ENCODE measurements at places on chromosomes 6 and 20.

GRCh38 chr6:119978274-119978889 lies 628.8 kb upstream of the MAN1A1 start:
- no peak for DNase-seq

DNA sequence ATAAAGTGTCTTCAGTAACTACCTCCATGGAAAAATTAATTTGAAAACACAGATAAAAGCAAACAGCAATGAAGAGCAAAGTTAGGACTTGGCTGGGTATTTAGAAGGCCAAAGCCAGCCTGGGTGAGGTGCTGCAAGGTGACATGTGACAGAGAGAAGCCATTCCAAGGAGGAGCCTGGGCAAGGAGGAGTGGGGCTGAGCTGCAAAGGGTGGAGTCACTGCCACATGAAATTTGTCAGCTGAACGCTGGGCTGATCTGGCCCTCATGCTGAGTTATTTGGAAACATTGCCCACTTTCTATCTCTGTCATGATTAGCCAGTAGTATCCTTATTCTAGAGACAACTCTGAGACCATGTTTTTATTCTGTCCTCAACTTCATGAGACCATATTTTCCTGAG lies 76.3 kb downstream of the PERP start:
- no peak for DNase-seq

GRCh38 chr6:36132246-36132895 lies 2.1 kb downstream of the MAPK13 start:
- DNase-seq, result no peak

DNA sequence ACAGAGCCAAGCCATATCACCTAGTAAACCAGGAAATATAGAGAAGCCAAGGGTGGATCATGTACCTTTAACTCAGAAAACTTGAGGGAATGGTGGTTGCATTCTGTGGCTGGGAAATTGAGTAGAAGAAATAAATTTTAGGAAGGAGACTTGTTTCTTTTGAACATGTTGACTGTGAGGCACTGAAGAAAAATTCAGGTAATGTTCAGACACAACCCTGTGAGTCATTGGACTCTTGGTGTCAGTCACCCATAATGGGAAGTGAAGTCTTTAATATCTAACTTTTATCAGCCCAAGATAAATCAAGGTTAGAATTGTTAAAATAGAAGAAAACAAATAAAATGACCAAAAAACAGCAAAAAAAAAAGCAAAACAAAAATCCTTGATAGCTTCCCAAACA lies 98.8 kb upstream of the GRIK2 start:
- DNase-seq, result no peak

DNA sequence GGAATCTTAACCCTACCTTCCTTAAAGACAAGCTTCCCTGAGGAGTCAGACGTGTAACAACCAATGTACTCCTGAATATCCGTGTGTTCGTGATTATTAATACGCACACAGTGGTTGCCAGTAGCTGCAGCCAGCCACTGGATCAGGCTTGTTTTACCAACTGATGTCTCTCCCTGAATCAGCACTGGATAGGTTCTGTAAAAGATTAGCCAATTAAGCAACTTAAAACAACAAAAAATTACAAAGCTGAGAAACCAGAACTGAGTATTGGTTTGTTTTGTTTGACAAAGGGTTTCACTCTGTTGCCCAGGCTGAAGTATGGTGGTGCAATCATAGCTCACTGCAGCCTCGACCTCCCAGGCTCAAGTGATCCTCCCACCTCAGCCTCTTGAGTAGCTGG lies 69.3 kb downstream of the MDN1 start:
- DNase-seq, result no peak

DNA sequence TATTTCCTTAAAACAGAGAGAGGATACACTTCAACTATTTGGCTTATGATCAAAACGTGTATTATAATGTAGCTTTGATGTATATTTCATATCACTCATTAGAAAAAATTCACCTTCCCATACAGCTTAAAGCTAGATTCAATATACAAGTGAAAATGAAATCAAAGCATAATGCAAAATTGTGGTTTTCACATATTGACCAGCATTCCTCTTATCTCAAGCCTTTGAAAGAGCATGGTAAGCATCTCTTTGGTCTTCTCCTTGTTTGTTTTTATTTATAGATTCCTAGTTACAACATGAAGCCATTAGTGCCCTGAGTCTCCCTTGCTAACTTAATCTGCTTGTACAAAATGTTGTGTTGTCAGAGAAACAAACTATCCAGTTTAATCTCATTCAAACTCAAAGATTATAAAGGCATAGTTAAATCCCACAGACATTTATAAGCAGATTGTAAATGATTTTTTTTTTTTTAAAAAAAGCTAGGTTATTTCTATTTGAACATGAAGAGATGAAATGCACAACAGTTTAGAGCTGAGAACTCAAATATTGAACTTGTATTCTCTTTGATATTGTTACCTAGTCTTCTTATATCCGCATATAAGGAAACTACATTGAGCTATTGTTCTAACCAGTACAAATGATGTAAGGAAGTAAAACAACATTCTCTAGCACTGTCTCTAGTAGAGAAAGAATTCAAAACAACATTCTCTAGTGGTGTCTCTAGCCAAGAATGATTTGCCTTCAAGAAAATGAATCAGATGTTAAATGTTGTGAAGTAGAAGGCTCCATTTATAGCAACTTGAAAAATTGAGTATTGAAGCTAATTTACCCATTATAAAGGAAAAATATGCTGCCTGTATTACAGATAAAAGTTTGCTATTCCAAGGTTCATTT lies 31.2 kb upstream of the SMIM28 start:
- no peak for DNase-seq

DNA sequence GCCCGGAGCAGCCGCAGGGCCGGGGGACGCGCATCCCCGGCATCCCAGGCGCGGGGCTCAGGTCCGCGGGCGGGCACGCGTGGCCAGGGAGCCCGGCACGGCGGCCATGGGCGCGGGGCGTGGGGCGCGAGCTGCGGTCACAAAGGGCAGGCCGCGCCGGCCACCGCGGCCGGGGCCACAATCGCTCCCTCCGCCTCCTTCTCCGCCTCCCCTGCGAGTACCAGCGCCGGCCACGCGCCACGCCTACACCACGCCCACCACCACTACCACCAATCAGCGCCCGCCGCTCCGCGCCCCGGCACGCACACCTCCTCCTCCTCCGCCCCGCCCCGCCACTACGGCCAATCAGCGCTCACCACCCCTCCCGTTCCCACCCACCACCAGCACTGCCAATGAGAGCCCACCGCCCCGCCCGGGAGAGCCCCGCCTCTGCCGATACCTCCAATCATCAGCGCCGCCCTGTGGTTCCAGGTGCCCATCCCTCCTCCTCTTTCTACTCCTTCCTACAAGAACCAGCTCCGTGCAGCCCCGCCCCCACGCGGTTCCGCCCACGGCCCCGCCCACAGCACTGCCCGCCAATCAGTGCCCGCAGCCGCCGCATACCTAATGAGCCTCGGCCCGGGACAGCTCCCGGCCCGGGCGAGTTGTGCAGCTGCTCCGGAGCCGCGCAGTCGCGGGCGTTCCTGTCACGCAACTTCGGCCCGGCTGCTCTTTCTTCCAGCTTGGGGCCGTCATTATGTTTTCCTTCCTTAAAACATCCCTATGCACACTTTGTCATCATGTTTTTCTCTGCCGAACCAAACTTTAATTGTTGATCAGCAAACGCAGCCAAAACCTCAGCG lies at the start of gene RPS6KA2:
TSS of gene RPS6KA2 (minus strand) at position 219 of the 842 bp plus-strand sequence. CDS start 232 bp downstream, outside the sequence.
- DNase-seq, result peak; percentile 100

DNA sequence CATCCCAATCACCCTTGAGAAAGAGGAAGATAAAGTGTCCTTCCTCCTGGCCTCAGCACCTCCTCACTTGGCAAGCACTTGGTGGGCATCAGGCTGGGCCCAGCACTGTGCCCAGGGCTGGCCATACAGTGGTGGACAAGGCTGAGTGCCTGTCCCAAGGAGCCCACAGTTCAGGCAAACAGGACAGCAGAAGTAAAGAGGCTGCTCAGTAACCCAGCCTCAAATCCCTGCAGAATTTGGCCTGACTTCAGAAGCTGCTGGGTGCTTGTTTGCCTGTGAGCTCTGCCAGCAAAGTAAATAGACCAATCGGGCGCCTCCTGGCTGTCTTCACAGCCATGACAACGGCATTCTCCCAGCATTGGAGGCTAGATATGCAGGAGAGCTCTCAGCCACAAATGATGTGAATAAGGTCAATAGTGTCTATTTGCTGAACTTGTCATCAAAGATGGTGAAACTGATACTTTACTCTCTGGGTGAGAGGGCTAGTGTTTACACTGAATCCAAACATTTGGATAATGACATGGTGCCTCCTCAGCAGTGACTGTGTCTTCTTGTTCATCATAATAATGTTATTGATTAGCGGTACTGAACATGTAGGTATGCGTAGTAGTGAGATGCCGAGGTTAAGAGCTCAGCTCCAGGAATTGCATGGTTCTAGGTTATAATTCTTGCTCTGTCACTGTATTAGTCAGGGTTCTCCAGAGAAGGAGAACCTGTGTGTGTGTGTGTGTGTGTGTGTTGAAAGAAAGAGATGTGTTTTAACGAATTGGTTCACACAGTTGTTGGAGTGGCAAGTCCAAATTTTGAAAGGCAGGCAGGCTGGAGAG lies 36.9 kb upstream of the FANCE start:
- no peak for DNase-seq

DNA sequence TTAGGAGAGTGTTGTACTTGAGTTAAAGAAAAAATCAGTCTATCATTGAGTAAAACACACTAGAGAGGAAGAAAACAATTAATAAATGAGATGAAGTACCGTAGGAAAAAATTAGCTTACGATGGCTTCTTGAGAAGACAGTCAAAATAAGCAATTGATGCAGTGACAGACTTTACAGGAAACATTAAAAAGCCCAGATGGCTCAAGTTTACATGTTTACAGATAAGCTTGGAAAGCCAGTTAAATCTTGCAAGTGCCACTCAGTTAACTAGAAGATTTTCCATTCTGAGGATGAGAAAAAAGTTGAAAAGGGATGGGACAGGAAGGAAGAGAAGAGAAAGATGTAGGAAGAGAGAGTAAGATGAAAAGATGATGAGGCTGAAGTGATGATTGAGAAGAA lies 288.8 kb upstream of the FERMT1 start:
- no peak for DNase-seq

- DNase-seq, result no peak
Measured at GRCh38 chr20:62066339-62066982, 780 bp upstream of the TAF4 start.

DNA sequence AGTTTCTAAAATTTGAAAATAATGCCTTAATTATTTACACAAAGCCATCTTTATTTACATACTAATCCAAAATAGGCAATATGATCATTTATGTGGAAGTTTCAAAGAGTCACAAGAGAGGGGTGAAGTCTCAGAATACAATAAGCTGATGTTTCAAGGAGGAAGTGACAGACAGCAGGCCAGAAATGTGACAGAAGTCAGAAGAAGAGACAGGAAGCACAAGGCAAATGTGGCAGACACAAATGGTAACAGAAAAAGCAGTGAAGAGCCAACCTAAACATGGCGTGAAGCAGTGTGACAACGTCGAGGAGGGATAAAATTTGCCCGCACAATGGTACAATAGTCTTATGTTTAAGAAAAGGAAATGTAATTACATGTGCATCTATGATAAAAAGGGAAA lies 59.8 kb downstream of the SHPRH start:
- no peak for DNase-seq

All from mesothelial cell of epicardium (in vitro differentiated cells).